Activated CD4-positive, alpha-beta T cell treated with anti-CD3 and anti-CD28 coated beads, Interleukin-2, amount 50 U/mL, for 1 hour (primary cell): ENCODE measurements at places on chromosomes 12 and 14.

GRCh38 chr12:6234214-6234613 is 34.0 kb downstream of the CD9 start:
- no peak for DNase-seq

GRCh38 chr14:36226164-36226563 is 49.6 kb upstream of the PTCSC3 start:
- DNase-seq = no peak

DNA sequence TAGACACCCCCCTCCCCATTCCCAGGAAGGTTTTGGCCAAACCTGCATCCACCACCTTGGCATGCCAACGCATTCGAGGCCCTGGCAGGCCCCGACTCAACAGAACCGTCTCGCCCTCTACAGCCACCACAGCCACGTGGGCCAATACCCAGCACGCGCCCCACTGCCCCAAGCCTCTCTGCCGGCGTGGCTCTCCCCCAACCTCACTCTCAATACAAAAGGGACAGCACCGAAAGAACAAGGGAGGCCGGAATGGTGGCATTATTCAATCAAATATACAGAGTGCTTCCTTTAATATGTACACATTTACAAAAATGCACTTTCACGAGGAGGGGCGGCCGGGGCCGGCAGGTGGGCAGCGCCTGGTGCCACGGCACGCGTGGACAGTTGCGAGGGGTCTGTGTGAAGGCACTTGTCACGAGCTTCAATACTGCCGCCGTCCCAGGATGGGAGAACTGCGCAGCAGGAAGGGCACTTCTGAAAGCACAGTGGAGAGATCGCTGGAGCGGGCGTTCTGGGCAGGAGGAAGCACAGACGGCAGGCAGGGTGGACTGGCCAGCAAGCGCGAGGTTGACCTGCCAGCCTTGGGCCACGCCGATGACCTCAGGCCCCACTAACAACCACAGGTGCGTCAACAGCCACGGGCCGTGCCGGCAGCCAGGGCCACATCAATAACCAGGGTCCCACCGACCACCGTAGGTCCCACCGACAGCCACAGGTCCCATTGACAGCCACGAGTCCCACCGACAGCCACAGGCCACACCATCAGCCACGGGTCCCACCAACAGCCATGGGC is 26.9 kb downstream of the JAG2 start:
- no peak for DNase-seq

DNA sequence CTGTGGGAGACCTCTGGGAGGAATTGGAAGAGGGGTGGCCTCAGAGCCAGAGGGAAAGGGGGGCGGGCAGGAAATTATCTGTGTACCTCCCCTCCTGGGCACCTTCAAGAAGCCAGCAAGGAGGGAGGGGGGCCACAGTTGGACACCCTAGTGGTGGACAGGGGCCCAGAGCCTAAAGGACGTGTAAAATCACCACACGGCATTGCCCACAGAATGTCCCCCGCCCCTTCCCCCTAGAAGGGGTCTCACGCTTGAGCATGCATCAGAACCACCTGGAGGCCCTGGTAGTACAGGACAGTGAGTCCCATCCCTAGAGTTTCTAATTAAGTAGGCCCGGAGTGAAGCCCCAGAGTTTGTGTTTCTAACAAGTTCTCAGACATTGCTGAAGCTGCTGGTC is 8.2 kb downstream of the ENDOU start:
- DNase-seq = no peak

DNA sequence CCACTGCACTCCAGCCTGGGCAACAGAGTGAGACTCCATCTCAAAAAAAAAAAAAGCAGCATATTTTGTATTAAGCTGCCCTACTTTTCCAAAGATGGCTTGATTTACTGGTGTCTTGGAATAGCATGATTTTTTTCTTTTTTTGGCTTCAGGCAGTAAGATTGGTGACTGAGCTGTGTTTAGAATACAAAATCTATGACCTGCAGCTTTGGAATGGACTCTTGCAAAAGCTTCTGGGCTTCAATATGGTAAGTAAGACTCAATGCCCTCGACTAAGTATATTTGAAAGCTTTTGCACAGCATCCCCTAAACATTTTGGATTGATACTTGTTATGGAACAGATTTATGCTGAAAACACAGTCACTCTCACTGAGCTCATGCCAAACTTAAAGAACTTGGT is 87.8 kb downstream of the KNTC1 start:
- DNase-seq = no peak

DNA sequence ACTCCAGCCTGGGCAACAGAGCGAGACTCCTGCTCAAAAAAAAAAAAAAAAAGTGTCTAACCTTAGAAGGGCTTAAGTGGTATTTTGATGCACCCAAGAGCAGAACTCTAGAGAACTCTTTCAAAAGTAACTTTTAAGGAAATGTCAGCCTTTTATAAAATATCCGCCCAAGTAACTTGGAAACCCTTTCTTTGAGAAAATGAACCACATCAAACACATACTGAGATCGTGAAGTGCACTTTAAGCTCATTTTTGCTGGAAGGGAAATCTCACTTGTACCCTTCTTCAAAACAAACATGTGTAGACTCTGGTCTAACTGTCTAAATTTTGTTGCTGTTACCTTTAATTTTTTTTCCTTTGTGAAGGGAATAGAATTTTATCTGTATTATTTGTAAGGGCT is 5.5 kb downstream of the C12orf56 start:
- no peak for DNase-seq

GRCh38 chr12:124595444-124595843 is 28.0 kb upstream of the NCOR2 start:
- DNase-seq = no peak

- no peak for DNase-seq
Observed at GRCh38 chr12:58161773-58162172, 220.4 kb downstream of the ATP23 start.

DNA sequence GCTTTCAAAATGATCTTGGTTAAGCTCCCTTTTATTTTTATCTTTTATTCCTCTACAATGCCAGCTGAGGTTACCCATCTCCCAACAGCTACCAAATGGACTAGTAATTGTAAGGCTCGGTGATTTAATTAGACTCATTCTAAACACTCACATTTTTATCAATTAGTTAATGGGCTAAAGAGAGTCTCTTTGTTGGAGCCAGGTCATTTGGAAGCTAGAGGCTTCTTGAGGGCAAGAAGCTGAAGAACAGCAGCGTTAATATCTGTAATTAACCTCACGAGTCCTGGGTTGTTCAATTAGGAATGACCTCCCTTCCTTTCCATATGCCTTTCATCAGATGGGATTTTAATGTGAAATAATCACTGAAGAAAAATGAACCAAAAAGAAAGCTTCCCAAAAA is 56.9 kb downstream of the OTX2 start:
- DNase-seq = no peak

DNA sequence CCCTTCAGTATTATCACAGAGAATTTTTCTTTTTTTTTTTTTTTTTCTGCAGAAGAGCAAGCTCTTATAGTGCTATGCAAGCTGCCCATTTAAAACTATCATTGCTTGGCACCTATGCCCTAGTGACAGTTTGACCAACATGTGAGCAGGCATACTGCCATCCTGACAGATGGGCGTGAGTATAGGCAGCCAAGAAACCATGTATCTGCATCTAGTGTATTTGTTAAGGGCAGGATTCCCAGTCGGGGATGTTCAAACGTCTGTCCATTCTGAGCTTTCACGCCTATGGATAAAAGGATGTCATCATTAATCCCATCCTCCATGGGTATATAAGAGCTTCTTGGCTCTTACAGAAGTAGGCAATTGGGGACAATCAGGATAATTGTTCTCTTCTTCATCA is 8.8 kb downstream of the VRK1 start:
- DNase-seq = no peak

DNA sequence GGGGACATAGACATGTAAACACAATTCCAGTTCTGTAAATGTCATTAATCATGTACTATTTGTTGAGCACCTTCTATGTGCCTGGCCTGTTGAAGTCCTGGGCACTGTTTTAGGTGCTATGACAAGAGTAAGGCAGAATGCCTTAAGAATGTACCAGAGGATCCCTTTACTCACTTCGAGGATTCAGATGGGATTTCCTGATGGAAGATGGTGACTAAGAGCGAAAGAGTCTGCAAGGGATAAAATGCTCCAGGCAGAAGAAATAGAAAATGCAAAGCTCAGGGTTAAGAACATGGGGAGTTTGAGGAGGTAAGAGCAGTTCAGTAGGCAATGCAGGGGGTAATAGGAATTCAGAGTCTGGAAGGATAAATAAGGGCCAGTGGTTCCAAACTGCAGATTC is 671.3 kb upstream of the TBX3 start:
- no peak for DNase-seq

- DNase-seq = no peak
Observed at GRCh38 chr14:36507847-36508417, 12.1 kb downstream of the NKX2-1 start.
